ENCODE measurements at places on chromosomes 3 and 15.

DNA sequence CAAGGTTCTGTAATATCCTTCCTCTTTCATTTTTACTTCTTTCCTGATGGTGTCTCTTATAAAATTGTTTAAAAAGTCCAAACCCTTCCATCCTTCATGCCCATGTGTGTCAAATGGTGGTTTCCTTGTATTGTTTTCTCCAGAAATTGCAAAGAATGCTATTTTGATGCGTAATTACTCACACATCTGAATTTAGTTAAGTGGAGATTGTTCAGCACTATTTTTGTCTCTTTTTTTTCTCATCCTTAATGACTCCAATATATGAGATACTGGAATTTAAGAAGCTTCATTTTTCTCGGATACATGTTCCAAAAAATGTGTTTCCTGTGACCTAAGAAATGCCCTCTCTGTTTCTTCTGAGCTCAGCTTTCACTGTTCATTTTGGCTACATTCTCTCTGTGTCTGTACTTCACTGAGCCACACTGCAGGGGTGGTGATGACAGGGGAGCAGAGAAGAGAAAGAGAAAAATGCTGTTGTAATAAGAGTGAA, 799.8 kb downstream of the DIPK2A start:
- DNase-seq: peak; percentile 12

- no peak for DNase-seq
Measured at GRCh38 chr3:123155471-123156011, 46.2 kb upstream of the SEC22A start.

DNA sequence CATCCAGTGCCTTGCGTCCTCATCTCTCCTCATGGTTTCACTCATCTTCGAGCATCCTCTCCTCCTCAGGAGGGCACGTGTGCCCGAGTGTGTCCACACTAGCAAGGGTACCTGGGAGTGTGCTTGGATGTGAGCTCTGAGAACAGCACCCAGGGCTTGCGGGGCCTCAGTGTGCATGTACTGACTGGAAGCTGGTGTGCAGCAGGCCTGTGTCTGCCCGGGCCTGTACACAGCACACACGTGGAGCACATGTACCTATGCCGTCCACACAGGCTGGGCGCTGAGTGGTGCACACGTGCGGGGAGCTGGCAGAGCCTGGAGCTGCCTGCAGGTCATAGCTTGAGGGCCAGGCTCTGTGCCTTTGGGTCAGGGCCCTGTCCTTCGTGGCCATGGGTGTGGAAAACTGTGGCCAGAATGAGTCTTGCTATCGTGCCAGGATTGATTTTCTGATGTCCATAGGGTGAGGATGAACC, 34.9 kb downstream of the TSPAN3 start:
- DNase-seq: no peak

DNA sequence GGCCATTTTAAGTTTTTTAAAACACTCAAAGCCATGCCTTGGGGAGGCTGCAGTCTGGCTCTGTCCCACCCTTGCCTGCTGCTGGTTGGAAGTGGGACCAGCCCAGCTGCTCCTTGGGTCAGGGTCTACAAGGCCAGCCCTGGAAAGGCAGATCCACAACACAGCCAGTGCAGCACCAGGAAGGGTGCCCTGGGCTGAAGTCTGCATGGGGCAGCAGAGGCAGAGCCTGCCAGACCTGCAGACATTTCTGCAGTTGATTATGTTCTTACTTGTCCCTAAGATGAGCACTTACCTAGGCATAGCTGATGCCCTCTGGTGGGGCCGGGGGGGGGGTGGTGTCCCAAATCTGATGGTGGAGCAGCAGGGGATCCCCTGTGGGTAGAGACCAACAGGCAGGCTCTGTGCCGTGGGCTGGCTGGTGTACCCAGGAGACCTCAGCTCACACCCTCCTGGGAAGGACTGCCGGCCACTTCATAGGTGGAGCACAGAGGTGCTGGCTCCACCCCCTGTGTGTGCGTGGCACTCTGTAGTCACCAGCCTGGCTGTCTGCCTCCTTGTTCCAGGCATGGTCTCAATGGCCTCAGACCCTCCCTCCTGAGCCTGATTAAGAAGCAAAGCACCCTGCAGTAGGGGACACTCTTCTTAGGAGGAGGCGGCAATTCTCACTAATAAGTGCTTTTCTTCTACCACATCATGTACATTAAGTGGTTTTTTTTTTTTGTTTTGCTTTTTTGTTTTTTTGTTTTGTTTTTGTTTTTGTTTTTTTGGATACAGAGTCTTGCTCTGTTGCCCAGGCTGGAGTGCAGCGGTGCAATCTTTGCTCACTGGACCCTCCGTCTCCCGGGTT, 97.4 kb upstream of the KLF13 start:
- no peak for DNase-seq

- DNase-seq: no peak
Measured at GRCh38 chr3:105866656-105867653, 1.9 kb downstream of the CBLB start.

DNA sequence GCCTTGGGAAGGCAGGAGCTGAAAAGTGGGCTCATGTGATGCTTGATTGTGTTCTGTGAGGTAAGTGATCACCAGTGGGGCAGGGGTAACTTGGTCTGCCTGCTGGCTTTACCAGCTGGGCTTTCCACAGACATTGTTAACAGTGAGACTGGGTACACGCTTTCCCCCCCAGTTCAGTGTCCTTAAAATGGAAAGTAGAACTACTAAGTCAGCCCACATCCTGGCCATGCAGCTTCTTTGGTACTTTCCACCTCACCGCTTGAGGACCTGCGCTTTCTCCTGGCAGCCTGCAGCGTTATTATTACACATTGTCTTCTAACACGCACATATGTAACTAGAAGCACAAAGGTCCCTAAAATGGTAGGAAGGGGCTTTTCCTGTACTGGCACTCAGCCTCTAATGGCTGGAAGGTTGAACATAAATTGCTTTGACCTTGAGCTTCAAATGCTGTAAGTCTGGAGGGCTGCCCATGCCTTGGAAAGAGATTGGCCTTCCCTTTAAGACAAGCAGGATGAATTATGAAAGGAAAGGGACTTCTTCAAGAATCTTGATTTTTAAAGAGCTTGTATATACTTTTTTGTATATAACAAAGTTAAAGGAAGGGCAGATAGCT, 216.1 kb upstream of the ROPN1 start:
- DNase-seq: no peak

DNA sequence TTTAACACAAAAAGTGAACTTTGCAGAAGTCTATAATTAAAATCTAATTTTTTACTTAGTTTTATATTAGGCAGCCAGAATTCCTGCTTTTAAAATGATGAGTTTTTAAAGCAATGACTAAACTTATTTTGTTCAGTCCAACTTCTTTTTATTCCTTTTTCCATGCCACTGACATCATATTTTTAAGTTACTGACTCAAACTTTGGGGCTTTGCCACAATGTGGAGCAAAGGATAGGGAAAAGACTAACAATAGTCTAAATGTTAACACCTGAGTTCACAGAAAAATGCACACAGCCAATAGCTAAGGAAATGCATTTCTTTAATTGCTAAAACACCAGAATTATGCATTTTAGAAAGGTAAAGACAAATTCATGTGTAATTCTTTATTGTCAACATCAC, 647.6 kb upstream of the DPPA4 start:
- no peak for DNase-seq

Measured in HFF-Myc (cell line).